Putamen (tissue), 1 donor: ENCODE measurements at places on chromosomes 5 and 9.

GRCh38 chr5:159403906-159404681 is 73.8 kb upstream of the IL12B start:
- no peak for DNase-seq

DNA sequence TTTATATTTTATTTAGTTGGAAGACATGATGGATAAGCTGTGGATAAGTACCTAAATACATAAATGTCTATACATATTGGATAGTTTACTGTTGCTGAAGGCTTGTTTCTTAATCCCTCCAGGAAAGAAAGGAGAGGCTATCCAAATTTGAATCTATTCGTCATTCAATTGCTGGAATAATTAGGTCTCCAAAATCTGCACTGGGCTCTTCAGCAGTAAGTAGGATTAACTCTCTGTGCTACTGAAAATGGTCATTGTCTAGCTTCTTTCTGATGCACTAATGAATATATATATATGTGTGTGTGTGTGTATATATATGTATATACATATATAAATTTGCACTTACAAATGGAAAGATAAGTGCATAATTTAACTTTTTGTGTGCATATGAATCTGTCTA is 198.3 kb downstream of the FER start:
- no peak for DNase-seq

DNA sequence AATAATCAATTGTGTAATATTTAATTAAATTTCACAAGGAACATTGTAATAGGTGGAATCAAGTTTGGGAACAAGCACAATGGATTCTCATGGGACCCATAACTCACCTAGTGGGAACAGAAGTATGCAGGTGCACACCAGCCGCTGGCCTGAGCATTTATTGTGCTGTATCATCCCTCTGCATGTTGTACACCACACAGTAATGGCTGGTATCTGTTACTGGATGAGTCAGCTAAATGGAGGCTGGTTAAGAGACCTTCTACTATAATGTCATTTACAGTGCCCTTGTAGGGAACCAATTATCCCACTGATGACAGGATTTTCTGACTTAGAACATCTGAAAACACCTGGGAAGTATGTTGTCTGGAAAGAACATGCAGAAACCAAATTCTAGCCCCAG is 3.2 kb upstream of the MAP3K1 start:
- no peak for DNase-seq

GRCh38 chr9:135817951-135818717 is 89.2 kb downstream of the CAMSAP1 start:
- DNase-seq: no peak

GRCh38 chr9:15386465-15386864 is 36.2 kb upstream of the SNAPC3 start:
- no peak for DNase-seq

DNA sequence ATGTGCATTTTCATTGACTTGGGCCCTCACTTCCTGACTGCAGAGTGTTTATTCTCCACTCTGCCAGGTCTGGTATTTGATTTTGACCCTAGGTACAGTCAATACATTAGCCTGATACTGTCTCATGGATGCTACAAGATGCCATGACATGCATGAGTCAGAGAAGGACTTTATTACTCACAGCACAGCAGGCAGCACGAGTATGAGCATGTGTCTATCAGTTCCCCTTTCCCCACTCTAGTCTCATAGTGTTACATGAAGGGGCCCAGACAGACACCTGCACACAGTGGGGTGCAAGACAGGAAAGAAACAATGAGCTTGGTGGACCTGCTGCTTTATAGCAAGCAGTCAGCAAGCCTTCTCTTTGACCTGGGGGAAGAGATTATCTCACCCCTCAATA is 19.6 kb downstream of the ITGA2 start:
- no peak for DNase-seq

- no peak for DNase-seq
Measured at GRCh38 chr9:108356806-108357205, 499.0 kb downstream of the ACTL7B start.

GRCh38 chr5:84227236-84227635 is 157.4 kb downstream of the EDIL3 start:
- no peak for DNase-seq

DNA sequence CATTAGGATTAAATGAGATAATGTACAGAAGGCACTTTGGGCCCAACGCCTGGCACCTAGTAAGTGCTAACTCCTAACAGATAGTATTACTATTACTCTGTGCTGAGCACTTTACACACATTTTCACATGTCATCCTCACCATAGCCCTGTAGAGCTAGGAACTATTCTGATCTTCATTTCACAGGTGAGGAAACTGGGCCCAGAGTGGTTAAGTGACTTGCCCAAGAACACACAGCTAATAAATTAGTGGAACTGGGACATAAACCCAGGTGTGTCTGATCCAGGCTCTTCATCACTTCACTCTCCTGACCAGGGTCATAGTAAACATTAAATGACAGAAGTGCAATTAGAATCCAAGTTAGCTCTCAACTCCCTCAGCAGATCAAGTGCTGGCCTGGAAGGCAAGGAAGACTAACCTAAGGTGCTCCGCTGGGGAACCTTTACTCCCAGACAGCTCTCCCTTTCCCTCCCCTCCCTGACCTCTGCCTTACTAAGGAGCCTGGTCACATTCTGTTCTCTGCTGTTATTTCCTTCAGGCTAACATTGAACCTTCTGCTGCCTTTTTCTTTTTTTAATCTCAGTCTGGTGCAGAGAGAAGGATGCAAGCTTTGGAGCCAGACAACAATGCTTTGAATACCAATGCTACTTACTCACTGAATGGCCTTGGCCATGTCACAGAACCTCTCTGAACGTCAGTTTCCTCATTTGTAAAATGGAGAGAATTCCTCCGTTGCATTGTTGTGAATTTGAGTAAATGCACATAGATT is 4.1 kb upstream of the ADRA1B start:
- no peak for DNase-seq

GRCh38 chr9:127927201-127927987 is 3.2 kb downstream of the PIP5KL1 start:
- DNase-seq: no peak

- no peak for DNase-seq
Measured at GRCh38 chr5:109455598-109456096, 45.9 kb upstream of the PJA2 start.

DNA sequence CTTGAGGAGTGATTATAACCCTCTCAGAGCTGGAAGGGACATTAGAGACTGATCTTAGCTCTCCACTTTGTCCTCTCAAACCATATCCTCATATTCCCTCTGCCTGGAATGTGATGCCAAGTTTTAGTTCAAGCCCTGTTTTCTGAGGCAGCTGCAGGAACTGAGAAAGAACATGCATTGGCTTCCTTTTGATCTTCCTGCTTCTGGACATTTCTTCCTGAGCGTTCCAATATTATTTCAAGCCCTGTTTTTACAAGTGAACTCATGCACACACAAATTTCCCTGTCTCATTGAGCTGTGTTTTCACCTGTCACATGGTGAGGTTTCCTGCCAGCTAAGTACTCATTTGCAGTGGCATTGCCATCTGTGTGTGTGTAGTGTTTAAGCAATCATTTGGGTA is 17.0 kb downstream of the FOCAD start:
- no peak for DNase-seq

DNA sequence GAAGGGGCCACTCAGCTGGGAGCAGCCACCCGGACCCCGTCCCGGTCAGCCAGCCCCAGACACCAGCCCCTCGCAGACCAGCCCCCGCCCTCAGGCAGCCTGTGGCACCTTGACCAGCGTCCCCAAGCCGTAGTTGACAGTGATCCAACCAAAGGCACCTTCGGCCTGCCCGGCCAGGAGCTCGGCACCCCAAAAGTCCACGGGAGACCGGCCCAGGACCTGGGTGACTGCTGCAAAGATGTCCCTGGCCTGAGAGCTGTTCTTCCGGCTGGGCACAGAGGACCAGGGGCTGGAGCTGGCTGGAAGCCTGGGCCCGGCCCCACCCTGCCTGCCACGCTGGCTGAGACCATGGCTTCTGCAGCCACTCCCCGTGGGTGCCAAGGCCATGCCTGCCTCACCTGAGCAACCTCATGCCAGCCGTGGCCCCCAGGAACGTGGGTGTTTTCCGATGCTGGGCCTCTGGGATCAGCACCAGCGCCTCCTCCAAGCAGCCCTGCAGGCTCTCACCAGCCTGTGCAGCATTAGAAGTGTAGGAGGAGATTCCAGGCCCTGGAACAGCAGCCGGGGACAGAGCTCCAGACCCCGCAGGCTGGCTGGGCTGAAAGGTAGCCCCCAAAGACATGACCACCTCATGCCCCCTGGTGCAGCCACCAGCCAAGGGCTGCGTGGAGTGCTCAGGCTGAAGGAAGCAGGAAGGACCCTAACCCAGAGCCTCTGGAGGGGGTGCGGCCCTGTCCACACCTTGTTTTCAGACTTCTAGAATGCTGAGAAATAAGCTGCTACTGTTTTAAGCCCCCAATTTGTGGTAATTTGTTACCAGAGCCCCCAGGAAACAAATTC is 4.2 kb downstream of the ENTPD8 start:
- DNase-seq: no peak

GRCh38 chr5:111584651-111585050 is 72.3 kb upstream of the STARD4 start:
- no peak for DNase-seq

DNA sequence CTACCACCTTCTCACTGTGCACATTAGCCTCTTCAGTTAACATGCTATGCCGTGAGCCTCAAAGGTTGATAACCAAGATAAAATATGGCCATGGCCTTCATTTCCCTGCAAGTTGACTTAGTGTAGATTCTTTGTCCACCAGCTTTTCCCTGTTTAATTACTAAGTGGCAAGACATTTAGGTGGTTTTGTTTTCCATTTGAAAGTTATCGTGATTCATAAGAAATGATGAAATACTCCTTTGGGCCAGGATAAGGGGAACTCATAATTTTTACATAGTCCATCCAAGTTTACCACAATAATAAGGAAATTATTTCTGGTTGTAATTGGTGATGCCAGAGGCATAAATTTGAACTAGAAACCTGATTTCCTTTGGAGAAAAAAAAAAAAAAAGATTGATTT is 609.6 kb downstream of the TAF11L14 start:
- no peak for DNase-seq

DNA sequence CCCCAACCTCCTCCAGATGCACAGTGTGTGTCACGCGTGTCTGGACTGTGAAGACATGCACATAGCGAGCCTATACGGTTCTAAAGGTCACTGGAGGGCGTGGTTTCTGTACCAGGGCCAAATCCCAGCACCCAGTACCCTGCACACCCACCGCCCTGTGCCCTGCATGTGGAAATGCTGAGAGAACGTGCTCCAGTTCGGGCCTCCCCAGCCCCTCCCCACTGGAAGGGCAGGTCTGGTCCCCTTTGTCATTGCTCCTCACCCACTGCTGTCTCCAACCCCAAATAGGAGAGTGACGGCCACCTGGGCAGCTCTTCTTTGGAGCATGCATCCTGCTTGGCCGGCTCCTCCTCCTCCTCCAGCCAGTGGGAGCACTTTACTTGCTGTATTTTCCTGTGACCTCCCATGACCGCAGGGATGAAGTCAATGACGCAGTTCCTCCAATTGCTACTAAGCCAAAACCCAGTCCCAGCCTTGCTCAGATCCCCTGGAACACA is 116.7 kb downstream of the WNK2 start:
- DNase-seq: no peak

- DNase-seq: no peak
Measured at GRCh38 chr5:94857111-94857510, 238.6 kb downstream of the SLF1 start.

DNA sequence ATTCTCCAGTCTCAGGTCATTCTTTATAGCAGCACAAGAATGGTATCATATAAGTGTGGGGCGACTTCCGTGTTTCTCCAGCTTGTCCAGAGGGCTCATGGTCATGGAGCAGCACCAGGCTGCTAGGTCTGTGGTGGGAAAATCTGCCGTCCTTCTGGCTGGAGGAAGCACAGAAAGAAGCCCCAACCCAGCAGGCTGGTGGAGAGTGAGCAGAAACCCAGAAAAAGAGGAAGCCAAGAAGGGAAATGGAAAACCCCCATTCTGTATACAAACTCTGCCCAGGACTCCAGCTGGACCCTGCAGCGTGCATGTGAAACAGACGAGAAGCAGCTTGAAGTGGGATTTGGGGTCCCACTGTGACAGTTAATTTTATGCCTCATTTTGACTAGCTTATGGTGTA is 34.3 kb upstream of the OLFM1 start:
- DNase-seq: no peak

GRCh38 chr5:35036536-35036935 is 11.2 kb downstream of the AGXT2 start:
- DNase-seq: no peak
